ENCODE measurements at places on chromosomes 7 and 10. TPM values are rescaled to one million over a fixed set of nuclear protein-coding genes. Genes with fewer than 3 reads are reported as not detected.

- DNase-seq, result no peak
- no peaks in the 10 kb centered on the region for H3K4me1 ChIP-seq
- H3K27ac ChIP-seq, result no peak overlapping the region
- no peak overlapping the region for H3K4me3 ChIP-seq
Observed at GRCh38 chr10:114839901-114840300, 18.3 kb downstream of the FHIP2A start.

GRCh38 chr10:116659049-116659670 is 38.4 kb downstream of the PNLIPRP2 start:
- H3K36me3 ChIP-seq, result no peaks in the 10 kb centered on the region
- H3K4me3 ChIP-seq, result no peak overlapping the region
- DNase-seq, result no peak
- no peaks in the 10 kb centered on the region for H3K4me1 ChIP-seq
- H3K27me3 ChIP-seq, result no peaks in the 10 kb centered on the region

FKBP14 gene
- 11.9 TPM for total RNA-seq

GRCh38 chr10:114362826-114363355 is 41.4 kb downstream of the AFAP1L2 start:
- no peak overlapping the region for H3K4me3 ChIP-seq
- no peaks in the 10 kb centered on the region for H3K36me3 ChIP-seq
- no peaks in the 10 kb centered on the region for H3K4me1 ChIP-seq
- peak; percentile 65 for DNase-seq
- H3K27me3 ChIP-seq, result no peaks in the 10 kb centered on the region
- H3K27ac ChIP-seq, result no peak overlapping the region

DNA sequence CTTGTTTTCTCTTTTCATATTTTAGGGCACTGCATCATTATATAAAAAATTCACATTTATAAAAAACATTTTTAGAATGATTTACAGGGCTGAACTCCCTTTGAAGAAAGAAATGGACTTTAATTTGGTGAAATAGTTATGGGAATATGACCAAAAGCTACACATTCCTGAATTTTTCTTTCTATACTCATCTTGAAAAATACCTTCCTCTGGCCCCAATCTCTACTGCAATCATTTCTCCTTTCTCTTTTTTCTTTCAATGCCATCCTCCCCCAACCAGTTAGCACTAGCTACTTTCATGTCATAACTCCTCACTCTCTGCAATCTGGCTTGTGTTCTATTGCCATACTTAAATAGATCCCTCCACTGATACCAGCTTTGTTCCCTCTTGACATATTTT is 6.2 kb downstream of the WNT8B start:
- no peaks in the 10 kb centered on the region for H3K4me1 ChIP-seq
- no peaks in the 10 kb centered on the region for H3K36me3 ChIP-seq
- no peak overlapping the region for H3K4me3 ChIP-seq
- H3K27me3 ChIP-seq, result no peaks in the 10 kb centered on the region

PRTFDC1 gene
- 2.1 TPM for total RNA-seq

DNA sequence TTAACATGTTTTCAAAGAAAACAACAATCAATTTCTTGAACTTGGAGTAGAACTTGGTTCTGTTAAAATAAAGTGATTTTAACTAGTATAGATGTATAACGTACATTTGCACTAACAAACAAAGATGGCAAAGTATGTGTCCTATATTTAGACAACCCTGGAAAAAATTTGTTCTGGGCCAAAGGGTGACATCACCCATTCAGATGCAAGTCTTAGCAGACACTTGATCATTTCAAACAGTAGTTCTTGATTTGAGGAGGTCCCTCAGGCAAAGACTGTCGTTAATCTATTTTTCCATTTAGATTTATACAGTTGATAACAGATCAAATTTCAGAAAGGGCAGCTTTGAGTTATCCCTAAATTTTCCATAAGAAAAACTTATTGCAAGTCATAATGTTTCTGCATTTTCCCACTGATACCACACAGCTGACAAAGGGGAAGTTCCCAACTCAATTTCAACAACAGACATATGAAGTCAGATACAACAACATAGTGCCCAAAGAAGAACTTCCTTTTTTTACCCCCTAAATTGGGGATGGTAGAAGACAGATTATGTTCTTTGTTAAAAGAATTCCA is 5.2 kb downstream of the NMT2 start:
- peaks cover 7% of the 10 kb centered on the region for H3K4me1 ChIP-seq
- no peak overlapping the region for H3K4me3 ChIP-seq
- no peaks in the 10 kb centered on the region for H3K36me3 ChIP-seq
- no peak for DNase-seq

GRCh38 chr10:12549297-12549696 is 199.9 kb downstream of the CAMK1D start:
- H3K36me3 ChIP-seq, result no peaks in the 10 kb centered on the region
- DNase-seq, result no peak
- H3K27ac ChIP-seq, result no peak overlapping the region
- H3K4me1 ChIP-seq, result no peaks in the 10 kb centered on the region
- no peaks in the 10 kb centered on the region for H3K27me3 ChIP-seq

DNA sequence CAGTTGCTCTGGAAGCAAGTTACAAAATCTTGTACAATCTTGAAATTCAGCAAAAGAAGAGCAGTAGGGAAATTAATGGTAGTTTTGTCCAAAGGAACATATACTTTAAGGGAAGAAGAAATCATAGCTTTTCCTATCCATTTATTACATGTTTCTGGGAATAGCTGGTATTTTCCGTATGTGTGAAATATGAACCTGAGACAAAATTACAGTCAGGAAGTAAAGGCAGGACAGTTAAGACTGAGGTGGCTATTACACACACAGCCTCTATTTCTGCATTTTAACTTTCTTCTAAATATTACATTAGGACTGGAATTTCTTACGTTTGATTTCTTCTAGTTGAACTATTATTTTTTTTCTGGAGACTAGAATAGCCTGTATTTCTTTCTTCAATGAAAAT is 1197.3 kb downstream of the SORCS3 start:
- no peak overlapping the region for H3K4me3 ChIP-seq
- no peaks in the 10 kb centered on the region for H3K27me3 ChIP-seq
- H3K27ac ChIP-seq, result no peak overlapping the region
- H3K36me3 ChIP-seq, result no peaks in the 10 kb centered on the region
- no peak for DNase-seq
- peaks cover 4% of the 10 kb centered on the region for H3K4me1 ChIP-seq

- no peak overlapping the region for H3K27ac ChIP-seq
- H3K36me3 ChIP-seq, result peaks cover 9% of the 10 kb centered on the region
- H3K4me1 ChIP-seq, result peaks cover 8% of the 10 kb centered on the region
- DNase-seq, result no peak
Observed at GRCh38 chr7:6576024-6576866, 1.0 kb upstream of the ZDHHC4 start.

UPK3BL2 gene
- total RNA-seq, result 16.5 TPM

GTF2IRD1 gene
- total RNA-seq, result 32.3 TPM

FBXO24 gene
- total RNA-seq, result not detected

- DNase-seq, result no peak
- no peaks in the 10 kb centered on the region for H3K36me3 ChIP-seq
- H3K27me3 ChIP-seq, result no peaks in the 10 kb centered on the region
- no peak overlapping the region for H3K27ac ChIP-seq
Observed at GRCh38 chr10:126110489-126111180, 214.3 kb downstream of the FANK1 start.

- DNase-seq, result peak; percentile 78
- peaks cover 30% of the 10 kb centered on the region for H3K4me1 ChIP-seq
- H3K4me3 ChIP-seq, result peak within 1 kb of the TSS; percentile 53
- no peak within 1 kb of the TSS for H3K27ac ChIP-seq
- H3K27me3 ChIP-seq, result peaks cover 25% of the 10 kb centered on the region
- H3K36me3 ChIP-seq, result no peaks in the 10 kb centered on the region
Observed at GRCh38 chr10:16521311-16522016, at the start of gene C1QL3. Gene C1QL3, minus strand, starts transcription at chr10:16521879. Its CDS starts 814 bp downstream, at chr10:16521065.

DNA sequence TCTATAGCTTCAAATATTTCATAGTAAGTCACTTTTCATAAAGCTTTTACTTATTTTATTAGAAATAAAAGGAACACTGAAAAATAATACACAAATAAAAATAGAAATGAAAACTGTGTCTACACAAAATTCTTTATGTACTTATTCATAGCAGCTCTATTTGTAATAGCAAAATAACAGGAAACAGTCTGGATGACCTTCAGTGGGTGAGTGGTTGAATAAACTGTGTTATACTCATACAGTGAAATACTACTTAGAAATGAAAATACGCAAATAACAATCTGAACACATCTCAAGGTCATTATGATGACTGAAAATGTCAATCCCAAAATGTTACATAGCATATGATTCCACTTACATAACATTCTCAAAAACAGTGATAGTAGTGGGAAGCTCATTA is 138.7 kb upstream of the PCLO start:
- H3K27me3 ChIP-seq, result no peaks in the 10 kb centered on the region
- DNase-seq, result no peak
- H3K27ac ChIP-seq, result no peak overlapping the region
- H3K4me3 ChIP-seq, result no peak overlapping the region
- H3K36me3 ChIP-seq, result no peaks in the 10 kb centered on the region
- H3K4me1 ChIP-seq, result no peaks in the 10 kb centered on the region

ENO4 gene
- 3.0 TPM for total RNA-seq

TMEM270 gene
- total RNA-seq, result not detected

TMEM106B gene
- 6.3 TPM for total RNA-seq

DNA sequence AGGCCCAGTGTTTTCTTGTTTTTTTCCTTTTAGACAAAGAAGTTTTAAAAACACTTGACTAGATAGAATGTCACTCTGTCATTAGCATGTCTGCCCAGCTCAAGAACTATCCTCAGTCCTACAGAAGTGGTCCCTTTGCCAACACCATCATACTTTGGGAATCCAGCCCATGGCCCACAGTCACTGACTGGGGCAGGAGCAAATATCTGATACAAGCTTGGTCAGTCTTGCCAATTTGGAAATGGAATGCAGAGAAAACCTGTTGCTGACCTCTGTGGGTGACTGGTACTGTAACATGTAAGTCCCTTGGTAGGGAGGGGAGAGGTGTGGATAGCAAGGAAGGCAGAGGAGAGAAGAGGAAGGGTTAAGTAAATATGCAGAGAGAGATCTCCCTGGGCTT is 47.8 kb downstream of the IPMK start:
- H3K4me3 ChIP-seq, result no peak overlapping the region
- no peaks in the 10 kb centered on the region for H3K36me3 ChIP-seq
- no peaks in the 10 kb centered on the region for H3K4me1 ChIP-seq
- DNase-seq, result no peak
- no peaks in the 10 kb centered on the region for H3K27me3 ChIP-seq

DNA sequence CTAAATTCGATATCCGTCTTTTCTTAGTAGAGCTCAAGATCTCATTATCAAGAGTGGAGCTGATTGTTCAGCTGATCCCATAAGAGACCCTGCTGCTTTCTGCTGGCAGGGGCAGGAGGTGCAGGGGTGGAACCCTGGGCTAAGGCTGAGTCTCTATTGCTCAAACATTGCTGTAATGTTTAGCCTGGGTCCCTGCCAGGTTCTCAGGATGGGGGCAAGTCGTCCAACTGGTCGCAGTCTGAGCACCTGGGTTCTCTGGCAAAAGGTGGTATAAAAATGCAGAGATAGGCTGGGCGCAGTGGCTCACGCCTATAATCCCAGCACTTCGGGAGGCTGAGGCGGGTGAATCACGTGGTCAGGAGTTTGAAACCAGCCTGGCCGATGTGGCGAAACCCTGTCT is 62.0 kb upstream of the NRBF2 start:
- H3K4me3 ChIP-seq, result no peak overlapping the region
- H3K36me3 ChIP-seq, result no peaks in the 10 kb centered on the region
- peak; percentile 76 for DNase-seq
- H3K4me1 ChIP-seq, result no peaks in the 10 kb centered on the region

- no peak for DNase-seq
- no peak overlapping the region for H3K4me3 ChIP-seq
- no peak overlapping the region for H3K27ac ChIP-seq
- no peaks in the 10 kb centered on the region for H3K27me3 ChIP-seq
- peaks cover 26% of the 10 kb centered on the region for H3K36me3 ChIP-seq
Observed at GRCh38 chr7:102230593-102230992, 56.1 kb upstream of the SH2B2 start.

DNA sequence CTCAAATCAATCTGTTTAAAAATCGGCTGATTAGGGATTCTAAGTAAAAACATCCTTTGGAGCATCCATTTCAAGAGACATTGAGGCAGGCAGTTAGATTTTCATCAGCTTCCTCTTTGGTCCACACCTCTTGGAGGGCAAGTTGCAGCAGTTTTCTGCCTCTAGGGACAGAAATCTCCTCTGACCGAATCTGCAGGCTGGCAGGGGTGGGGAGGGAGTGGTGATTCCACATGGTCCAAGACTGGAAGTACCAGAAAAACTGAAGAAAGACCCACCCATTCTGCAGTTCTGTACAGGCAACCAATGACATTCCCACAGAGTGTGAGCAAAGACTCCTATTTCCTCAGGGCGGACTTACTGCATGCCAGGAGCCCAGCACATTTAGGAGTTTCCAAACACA is 29.0 kb downstream of the FGFBP3 start:
- H3K27ac ChIP-seq, result no peak overlapping the region
- DNase-seq, result no peak
- no peaks in the 10 kb centered on the region for H3K36me3 ChIP-seq
- H3K4me1 ChIP-seq, result no peaks in the 10 kb centered on the region

GPR141 gene
- 4.4 TPM for total RNA-seq

GRCh38 chr7:107506674-107507339 is 37.0 kb downstream of the GPR22 start:
- H3K4me1 ChIP-seq, result peaks cover 9% of the 10 kb centered on the region
- DNase-seq, result peak; percentile 72
- H3K4me3 ChIP-seq, result no peak overlapping the region
- H3K27ac ChIP-seq, result no peak overlapping the region
- H3K27me3 ChIP-seq, result no peaks in the 10 kb centered on the region

TMEM176A gene
- 67.9 TPM for total RNA-seq

- no peak overlapping the region for H3K4me3 ChIP-seq
- peaks cover 3% of the 10 kb centered on the region for H3K4me1 ChIP-seq
- DNase-seq, result no peak
- no peaks in the 10 kb centered on the region for H3K27me3 ChIP-seq
Observed at GRCh38 chr7:68321776-68322496, 1276.3 kb upstream of the AUTS2 start.

- DNase-seq, result no peak
- peaks cover 51% of the 10 kb centered on the region for H3K36me3 ChIP-seq
- H3K27ac ChIP-seq, result no peak overlapping the region
- H3K4me3 ChIP-seq, result no peak overlapping the region
Observed at GRCh38 chr10:33258967-33259366, 75.5 kb downstream of the NRP1 start.

DNA sequence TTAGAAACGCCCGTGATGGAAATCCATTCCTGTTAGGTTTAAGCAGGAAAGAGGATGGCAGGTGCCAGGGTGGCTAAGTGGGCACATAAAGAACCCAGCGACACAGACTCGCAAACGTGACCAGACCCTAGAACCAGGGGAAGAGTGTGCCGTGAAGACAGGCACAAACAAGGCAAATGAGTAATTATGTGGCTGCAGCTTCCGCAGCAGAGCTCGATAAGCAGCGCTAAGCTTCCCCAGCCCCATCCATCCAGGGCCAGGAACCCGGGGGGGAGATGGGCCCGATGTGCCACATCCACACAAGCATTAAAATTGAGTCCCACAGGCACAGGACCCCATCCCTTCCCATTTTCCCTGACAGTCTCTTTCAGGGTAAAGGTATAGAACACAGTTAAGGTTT is 14.0 kb upstream of the ZFAND2A start:
- H3K36me3 ChIP-seq, result no peaks in the 10 kb centered on the region
- peak; percentile 32 for DNase-seq
- H3K4me3 ChIP-seq, result no peak overlapping the region
- no peak overlapping the region for H3K27ac ChIP-seq
